ENCODE measurements at places on chromosomes 6 and 20. TPM values are rescaled to one million over a fixed set of nuclear protein-coding genes. Genes with fewer than 3 reads are reported as not detected.

HUS1B gene
- total RNA-seq = not detected

SMPDL3A gene
- total RNA-seq = 8.6 TPM

WFDC5 gene
- total RNA-seq = not detected

KLHDC3 gene
- total RNA-seq = 87.9 TPM

ECT2L gene
- not detected for total RNA-seq

Measured in tibial nerve (tissue), 4 donors.